ENCODE measurements at places on chromosomes 4 and X.

DNA sequence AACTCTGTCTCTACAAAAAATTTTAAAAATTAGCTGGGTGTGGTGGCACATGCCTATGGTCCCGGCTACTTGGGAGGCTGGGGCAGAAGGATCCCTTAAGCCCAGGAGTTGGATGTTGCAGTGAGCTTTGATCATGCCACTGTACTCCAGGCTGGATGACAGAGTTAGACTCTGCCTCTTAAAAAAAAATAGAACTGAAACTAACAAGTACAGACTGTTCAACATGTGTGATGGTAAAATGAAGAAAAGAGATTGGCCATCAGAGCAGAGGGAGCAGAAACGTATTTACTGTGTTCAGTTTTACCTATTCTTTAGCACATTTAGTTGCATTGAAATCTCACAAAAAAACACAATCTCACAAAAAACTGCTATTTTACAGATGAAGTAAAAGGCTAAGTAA, 77.9 kb upstream of the NAP1L5 start:
- no peak for DNase-seq

DNA sequence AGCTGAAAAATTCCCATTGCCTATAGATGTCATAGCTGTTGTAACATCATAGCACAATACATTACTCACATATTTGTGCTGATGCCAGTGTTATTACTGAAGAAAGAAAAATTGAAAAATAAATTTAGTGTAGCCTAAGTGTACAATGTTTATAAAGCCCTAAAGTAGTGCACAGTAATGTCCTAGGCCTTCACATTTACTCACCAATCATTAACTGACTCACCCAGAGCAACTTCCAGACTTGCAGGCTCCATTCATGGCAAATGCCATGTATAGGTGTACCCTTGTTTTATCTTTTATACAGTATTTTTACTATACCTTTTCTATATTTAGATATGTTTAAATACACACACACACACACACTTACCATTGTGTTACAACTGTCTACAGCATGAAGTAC, 265.4 kb upstream of the MAGEB18 start:
- DNase-seq = no peak

- DNase-seq = no peak
Measured at GRCh38 chr4:93865650-93866049, 37.1 kb downstream of the ATOH1 start.

DNA sequence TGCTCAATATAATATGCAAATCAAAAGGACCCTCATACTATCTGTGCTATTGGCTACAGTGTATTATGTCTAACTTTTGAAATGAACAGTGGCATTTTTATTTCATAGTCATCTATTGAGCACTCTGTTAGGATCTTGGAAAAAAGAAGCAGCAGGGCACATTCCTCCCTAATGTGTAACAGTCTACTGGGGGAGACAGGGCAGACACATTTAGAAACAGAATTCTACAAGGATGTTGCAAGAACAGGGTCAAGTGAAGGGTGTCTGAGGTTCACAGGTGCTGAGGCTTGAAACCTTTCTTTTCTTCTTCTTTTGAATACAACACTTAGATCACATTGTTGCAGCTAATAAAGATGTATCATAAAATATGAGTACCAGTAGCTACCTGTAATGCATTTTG, 129.7 kb upstream of the SLC4A4 start:
- DNase-seq = no peak

- DNase-seq = no peak
Measured at GRCh38 chr4:41713768-41714167, 34.8 kb downstream of the PHOX2B start.

GRCh38 chr4:126582737-126583136, 1050.0 kb upstream of the INTU start:
- DNase-seq = no peak

- DNase-seq = no peak
Measured at GRCh38 chr4:98653890-98654867, 4.2 kb downstream of the TSPAN5 start.

DNA sequence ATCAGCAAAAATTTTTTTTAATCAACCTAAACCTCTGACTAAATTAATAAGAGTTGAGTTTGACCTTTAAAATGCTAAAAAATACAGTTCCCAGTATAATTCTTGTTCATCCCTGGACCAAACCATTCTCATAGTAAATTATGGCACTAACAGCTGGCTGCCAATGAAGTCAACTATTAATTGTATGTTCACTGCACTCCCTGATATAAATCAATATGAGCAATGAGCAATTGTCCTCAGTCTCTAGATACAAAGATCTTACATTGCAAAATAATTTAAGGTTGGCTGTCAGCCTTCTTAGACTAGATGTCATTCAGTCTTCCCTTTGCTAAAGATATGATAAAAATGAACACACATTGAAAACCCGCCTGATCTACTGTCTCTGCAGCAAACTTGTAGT, 39.3 kb downstream of the NKX6-1 start:
- no peak for DNase-seq

GRCh38 chrX:109773374-109773773, 40.3 kb upstream of the ACSL4 start:
- DNase-seq = no peak

DNA sequence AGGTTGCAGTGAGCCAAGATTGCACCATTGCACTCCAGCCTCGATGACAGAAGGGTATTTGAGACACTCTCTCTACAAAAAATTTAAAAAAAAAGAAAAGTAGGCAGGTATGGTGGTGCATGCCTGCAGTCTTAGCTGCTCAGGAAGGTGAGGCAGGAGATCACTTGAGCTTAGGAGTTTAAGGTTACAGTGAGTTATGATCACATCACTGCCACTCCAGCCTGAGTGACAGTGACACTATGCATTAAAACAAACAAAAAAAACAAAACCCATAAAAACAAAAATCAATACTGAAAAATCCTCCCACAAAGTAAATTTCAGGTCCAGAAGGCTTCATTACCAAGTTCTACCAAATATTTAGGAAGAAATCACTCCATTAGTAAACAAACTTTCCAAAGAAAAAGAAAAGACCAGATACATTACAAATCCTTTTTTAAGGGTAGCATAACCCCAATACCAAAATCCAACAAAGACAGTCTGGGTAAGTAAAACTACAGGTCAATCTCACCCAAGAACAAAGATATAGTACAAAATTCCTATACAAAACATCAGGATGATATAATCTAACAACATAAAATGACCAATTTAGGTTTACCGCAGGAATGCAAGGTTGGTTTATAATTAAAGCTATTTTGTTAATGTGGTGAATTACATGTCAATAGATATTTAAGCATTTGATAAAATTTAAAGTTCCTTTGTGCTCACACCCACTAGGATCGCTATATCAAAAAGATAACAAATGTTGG, 11.7 kb downstream of the NELFA start:
- DNase-seq = no peak

- DNase-seq = no peak
Measured at GRCh38 chr4:38523524-38524448, 140.2 kb upstream of the KLF3 start.

- DNase-seq = no peak
Measured at GRCh38 chrX:109848461-109849050, 115.5 kb upstream of the ACSL4 start.

- no peak for DNase-seq
Measured at GRCh38 chrX:70755850-70756249, 152.7 kb downstream of the TEX11 start.

DNA sequence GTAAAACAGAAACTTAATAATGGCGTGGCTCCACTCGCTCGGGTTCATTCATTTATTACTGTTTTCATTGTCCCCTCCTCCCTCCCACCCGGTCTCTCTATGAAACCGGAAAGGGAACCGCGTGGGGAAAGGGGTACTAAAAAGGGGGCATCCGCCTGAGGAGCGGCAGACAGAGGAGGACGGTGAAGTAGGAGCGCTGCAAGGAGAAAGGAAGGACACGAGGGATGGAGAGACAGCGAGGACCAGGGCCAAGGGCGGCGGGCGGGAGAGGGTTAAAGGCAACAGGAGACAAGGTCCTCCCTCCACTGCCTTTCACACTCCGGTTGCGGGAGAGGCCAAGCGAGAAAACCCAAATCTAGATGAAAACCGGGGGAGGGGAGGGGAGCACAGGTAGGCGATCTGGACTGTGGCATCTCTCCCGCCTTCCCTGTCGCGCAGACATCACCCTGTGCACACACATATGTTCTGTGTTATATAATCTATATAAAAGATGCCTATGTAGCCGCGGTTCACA, 829 bp downstream of the ELOVL6 start:
- no peak for DNase-seq

GRCh38 chr4:1087371-1087770, 26.0 kb downstream of the RNF212 start:
- DNase-seq = no peak

- no peak for DNase-seq
Measured at GRCh38 chrX:18677161-18677869, 5.4 kb upstream of the RS1 start.

DNA sequence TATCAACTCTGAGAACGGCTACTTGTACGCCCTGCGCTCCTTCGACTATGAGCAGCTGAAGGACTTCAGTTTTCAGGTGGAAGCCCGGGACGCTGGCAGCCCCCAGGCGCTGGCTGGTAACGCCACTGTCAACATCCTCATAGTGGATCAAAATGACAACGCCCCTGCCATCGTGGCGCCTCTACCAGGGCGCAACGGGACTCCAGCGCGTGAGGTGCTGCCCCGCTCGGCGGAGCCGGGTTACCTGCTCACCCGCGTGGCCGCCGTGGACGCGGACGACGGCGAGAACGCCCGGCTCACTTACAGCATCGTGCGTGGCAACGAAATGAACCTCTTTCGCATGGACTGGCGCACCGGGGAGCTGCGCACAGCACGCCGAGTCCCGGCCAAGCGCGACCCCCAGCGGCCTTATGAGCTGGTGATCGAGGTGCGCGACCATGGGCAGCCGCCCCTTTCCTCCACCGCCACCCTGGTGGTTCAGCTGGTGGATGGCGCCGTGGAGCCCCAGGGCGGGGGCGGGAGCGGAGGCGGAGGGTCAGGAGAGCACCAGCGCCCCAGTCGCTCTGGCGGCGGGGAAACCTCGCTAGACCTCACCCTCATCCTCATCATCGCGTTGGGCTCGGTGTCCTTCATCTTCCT, 2.7 kb downstream of the PCDH10 start:
- no peak for DNase-seq

GRCh38 chrX:153779891-153780677, 757 bp upstream of the SRPK3 start:
- no peak for DNase-seq

DNA sequence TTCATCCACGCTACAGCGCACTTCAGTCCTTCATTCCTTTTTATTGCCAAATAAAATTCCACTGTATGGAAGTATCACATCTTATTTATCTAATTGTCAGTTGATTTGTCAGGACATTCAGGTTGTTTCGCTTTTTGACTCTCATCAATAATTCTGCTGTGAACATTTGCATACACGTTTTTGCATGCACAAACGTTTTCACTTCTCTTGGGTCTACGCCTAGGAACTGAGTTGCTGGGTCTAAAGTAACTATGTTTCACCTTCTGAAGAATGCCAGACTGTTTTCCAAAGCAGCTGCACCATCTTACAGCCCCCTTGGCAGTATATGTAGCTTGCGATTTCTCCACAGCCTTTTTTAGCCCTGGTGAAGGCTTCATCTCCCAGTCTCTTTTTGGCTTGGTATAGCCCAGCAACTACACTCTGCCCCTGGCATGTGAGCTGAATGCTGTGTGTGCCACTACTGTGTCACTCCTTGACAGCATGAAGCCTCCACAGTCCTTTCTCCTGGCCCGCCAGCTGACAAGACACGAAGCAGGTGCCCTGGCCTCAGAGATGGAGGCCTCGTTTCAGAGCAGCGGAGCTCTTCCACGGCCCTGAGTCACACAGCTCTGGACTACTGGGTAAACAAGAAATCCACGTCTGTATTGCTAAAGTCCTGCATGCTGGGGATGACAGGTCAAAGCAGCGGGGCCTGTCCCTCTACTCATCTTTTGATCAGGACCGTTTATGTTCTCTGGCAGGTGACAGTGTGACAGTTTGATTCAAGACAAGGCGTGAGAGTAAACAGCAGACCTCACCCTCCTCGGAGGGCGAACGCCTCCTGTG, 75.5 kb downstream of the NSUN7 start:
- no peak for DNase-seq

DNA sequence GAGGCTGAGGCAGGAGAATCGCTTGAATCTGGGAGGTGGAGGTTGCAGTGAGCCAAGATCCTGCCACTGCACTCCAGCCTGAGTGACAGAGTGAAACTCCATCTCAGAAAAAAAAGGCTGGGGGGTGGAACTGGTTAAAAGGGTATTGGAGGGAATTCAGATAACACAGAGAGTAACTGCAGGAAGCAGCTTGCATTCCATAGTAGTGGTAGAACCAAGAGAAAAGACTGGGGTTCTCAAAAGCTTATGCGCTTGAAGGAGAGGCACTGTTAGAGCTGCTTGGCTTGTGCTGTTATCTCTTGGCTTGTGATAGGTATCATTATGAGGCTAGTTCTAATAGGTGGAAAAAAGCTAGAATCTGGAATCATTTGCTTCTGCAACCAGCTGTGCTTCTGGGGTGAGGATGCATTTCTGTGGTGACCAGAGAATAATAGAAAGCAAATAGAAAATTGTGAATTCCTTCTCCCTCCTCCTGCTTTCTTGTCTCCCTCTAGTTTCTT, 91.2 kb upstream of the ELOVL6 start:
- DNase-seq = no peak

DNA sequence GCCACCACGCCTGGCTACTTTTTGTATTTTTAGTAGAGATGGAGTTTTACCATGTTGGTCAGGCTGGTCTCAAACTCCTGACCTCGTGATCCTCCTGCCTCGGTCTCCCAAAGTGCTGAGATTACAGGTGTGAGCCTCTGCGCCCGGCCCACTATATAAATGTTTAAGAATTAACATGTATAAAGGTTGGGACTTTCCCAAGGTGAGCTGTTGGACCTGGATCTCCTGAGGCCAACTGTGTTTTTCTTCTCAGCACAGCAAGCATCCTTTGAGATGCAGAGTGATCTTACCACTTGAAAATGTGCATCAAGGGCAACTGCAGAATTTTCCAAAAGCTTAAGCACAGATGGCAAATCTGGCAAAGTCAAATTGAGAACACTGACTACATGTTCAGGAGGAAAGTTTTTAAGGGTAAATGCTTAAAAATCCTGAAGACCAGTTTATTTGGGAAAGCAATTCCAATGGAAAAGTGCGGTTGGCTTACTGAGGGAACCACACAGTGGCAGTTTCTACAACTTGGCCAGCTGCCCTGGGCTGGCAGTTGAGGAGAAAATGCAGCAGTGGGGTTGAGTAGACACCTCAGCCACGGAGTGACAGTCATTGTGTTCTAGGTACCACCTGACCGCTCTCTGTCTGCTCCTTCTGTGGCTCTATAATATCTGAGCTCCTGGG, 168.9 kb downstream of the CBR4 start:
- no peak for DNase-seq

- no peak for DNase-seq
Measured at GRCh38 chr4:89894649-89895550, at the start of gene MMRN1. Gene MMRN1, plus strand, starts transcription at chr4:89894854. Its CDS starts 118 bp downstream, at chr4:89894972.

- DNase-seq = no peak
Measured at GRCh38 chrX:14496674-14497073, 32.7 kb upstream of the GLRA2 start.

GRCh38 chr4:162644346-162644745, 480.5 kb upstream of the FSTL5 start:
- DNase-seq = peak; percentile 3

Measured in epithelial cell of prostate (primary cell).